ENCODE measurements at places on chromosomes 2 and 18. TPM values are rescaled to one million over a fixed set of nuclear protein-coding genes. Genes with fewer than 3 reads are reported as not detected.

The SERPINB3 gene
- total RNA-seq: not detected

The NHEJ1 gene
- 12.1 TPM for total RNA-seq

The DUSP19 gene
- total RNA-seq: 9.3 TPM

The RNF144A gene
- total RNA-seq: 52.6 TPM

The CTAGE1 gene
- not detected for total RNA-seq

The CDH19 gene
- 9.6 TPM for total RNA-seq

The SCG2 gene
- total RNA-seq: 9.6 TPM

The ACTR3 gene
- 125 TPM for total RNA-seq

The METAP1D gene
- total RNA-seq: 23.1 TPM

The SP5 gene
- 0.77 TPM for total RNA-seq

The ABCB6 gene
- total RNA-seq: 24.2 TPM

The MC2R gene
- total RNA-seq: not detected

The REG1A gene
- not detected for total RNA-seq

The FIGN gene
- total RNA-seq: 10.3 TPM

The DNAH7 gene
- 6.1 TPM for total RNA-seq

The PROKR1 gene
- total RNA-seq: 3.1 TPM

The NAT8 gene
- not detected for total RNA-seq

The MOB1A gene
- 102 TPM for total RNA-seq

The LRRC30 gene
- total RNA-seq: 0.49 TPM

The RAB6D gene
- 0.55 TPM for total RNA-seq

All from camera-type eye (tissue), 1 donor.